Fibroblast of skin of right biceps (primary cell): ENCODE measurements at places on chromosomes 4 and X.

- peak; percentile 29 for DNase-seq
These were observed 63.8 kb downstream of the DLG3 start for GRCh38 chrX:70508296-70508911.

GRCh38 chr4:143285696-143286437, 50.8 kb upstream of the GAB1 start:
- no peak for DNase-seq

DNA sequence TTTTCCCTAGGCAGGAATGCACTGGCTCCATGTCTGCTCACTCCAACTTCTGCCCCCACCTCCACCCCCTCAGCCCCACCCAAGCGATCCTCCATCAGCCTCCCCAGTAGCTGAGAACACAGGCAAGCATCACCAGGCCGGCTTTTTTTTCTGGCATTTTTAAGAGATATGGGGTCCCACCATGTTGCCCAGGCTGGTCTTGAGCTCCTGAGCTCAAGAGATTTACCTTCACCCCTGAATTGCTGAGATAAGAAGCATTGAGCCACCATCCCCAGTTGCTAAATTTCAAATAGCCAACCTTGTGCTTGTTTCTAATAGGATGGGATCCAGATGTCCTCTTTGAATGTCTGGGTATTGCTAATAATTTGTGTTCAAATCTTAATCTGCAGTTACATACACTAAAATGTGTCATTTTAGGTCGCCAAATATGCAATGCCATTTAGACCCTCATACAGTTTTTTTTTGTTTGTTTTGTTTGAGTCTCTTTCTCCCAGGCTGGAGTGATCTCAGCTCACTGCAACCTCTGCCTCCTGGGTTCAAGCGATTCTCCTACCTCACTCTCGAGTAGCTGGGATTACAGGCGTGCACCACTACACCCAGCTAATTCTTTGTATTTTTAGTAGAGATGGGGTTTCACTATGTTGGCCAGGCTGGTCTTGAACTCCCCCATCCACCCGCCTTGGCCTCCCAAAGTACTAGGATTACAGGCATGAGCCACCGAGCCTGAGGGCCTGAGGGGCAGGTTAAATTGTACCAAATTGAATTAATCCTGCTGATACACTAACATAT, 8.8 kb downstream of the LARP7 start:
- DNase-seq, result no peak

GRCh38 chr4:20403846-20404245, 152.1 kb downstream of the SLIT2 start:
- DNase-seq, result no peak

GRCh38 chr4:57442831-57443291, 332.7 kb upstream of the IGFBP7 start:
- no peak for DNase-seq

DNA sequence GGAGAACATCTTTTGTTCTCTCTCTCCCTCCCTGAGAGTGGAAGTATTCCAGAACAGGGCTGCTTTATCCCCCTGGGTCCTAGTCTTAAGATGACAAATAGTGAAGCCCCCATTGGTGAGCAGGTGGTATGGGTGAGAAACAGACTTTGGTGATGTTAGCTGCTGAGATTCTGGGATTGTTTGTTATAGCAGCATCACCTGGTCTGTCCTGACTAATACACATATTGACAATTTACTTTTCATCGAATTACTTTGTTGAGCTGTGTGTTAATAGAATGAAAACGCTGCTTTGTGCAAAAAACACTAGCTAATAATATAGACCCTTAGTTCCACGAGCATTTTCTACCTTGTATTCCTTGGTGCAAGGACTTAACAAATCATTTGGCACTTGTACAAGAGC, 133.5 kb downstream of the ASMT start:
- no peak for DNase-seq

- DNase-seq, result no peak
These were observed 9.9 kb downstream of the OGT start for GRCh38 chrX:71542825-71543224.
